ENCODE measurements at places on chromosomes 4 and X. TPM values are rescaled to one million over a fixed set of nuclear protein-coding genes. Genes with fewer than 3 reads are reported as not detected.

GRCh38 chr4:102403116-102403515, 57.8 kb upstream of the SLC39A8 start:
- no peak for DNase-seq

GRCh38 chr4:41466249-41466648, 71.7 kb upstream of the LIMCH1 start:
- DNase-seq = no peak

DNA sequence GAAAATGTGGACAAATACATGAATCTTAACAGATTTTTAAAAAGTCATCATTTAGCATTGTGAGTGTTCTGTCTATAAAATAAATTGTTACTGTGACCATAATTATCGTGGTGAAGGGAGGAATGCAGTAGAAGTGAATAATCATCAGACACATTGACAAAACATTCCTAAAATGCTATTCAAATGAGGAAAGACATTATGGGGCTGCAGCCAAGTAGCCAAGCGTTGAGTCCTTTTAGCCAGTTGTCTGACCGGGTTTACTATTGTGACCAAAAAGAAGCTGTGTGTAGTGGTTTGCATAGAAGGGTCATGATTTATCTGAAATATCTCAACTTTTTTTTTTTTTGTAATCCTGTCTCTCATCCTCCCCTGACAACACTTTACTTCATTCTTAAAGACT, 19.5 kb downstream of the WWC2 start:
- DNase-seq = no peak

Gene NHSL2
- 8.0 TPM for polyA plus RNA-seq

- no peak for DNase-seq
Measured at GRCh38 chrX:140949233-140949632, 53.2 kb upstream of the SPANXB1 start.

Gene PLP1
- polyA plus RNA-seq = 20.4 TPM

DNA sequence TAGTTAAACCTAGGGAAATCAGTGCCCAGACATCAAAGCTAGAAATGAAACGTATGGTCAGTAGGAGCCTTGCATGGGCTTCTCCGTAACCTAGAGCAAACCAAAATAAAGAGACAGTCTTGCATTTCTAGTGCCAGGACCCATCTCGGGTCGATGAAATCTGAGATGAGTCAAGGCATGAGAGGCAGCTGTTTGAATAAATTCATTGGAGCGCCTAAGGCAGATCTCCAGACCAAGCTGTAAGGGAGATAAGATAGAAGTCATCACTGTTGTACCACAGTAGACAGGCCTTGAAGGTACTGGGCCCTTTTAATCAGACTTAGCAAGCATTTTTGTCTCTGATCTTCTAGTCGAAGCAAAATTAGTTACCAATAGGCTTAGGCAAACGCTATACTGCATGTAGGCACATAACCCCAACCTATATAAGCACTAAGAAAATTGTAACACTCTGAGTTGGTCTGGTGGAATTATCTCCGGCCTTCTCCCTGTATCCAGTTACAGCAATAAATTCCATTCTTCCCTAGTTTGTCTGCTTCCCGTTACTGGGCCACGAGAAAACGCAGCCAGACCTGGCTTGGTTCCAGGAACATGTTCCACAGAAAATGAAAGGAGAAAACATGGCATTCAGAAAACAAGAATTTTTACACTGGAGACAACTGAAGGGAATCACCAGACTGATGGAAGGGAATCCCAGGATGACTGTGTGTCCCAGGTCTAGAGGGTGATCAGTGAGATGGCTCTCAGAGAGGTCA, 21.1 kb upstream of the PAPSS1 start:
- DNase-seq = no peak

Gene EXOC1L
- polyA plus RNA-seq = not detected

DNA sequence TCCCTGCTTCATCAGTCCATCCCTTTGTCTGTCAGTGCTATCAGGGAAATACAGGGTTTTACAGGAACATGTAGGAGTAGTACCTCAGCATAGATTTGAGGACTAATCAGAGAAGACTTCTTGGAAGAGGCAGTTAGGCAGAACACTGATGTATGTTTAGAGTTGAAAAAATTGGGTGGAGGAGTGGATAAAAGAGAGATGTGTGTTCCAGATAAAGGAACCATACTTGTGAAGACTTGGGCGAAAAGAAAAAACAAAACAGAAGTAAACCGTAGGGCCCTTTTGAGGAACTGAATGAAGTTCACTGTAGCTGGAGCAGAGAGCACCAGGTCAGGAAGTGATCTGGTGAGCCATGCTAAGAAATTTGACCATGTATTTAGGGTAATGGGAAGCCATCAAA, 32.3 kb downstream of the AFF1 start:
- no peak for DNase-seq

Gene DCAF8L2
- polyA plus RNA-seq = 0.03 TPM

Gene MAGEE2
- 0.97 TPM for polyA plus RNA-seq

DNA sequence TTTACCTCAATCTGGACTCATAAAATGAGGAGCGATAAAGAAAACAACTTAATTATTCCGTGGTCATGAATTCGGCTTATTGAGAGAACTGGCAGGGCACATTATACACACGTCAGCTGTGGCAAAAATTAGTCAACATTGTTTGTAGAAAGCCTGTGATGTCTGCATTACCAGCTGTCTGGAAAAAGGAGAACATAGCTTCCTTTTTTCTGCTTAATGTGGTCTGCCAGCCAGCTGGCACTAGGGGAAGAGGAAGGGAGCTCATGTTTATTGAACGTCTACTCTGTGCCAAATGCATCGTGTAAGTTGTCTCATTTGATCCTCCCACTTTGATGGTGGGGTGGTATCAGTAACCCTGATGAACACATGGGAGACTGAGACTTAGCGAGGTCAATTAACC, 367.6 kb downstream of the ARHGAP24 start:
- DNase-seq = no peak

DNA sequence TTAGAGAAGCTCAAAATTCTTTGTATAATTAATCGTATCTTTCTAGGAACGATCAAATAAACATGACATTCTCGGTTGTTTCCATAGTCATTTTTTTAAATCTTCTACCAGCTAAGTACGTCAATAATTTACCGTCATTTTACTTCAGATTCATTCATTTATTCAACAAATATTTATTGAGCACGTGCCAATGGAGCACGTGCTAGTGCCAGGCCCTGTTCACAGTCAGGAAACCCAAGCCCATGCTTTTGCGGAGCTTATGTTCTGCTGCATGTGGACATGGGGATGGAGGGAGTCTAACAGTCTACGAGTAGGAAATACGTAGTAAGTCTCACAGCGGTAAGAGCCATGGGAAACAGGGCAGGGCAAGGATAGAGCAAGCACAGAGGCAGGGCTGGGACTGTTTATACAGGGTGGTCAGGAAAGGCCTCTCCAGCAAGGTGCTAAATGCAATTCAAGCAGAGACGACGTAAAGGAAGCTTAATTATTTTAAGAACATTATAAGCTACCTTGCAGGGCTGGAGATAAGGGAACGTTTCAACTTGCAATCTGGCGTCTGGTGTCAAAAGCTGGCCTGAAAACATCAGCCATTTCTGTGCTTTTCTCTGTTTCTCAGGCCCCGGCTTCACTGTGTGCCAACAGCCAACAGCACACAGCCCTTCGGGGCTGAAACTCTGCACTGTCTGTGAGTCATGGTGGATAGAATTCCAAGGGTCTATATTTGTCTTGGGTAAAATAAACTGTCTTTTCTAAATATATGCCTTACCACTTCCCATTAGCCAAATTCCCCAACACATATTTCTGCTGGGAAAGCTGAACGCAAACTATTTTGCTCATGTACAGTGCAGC, 517.1 kb upstream of the ZFP42 start:
- DNase-seq = no peak

- no peak for DNase-seq
Measured at GRCh38 chr4:5955856-5956255, 62.4 kb downstream of the C4orf50 start.

DNA sequence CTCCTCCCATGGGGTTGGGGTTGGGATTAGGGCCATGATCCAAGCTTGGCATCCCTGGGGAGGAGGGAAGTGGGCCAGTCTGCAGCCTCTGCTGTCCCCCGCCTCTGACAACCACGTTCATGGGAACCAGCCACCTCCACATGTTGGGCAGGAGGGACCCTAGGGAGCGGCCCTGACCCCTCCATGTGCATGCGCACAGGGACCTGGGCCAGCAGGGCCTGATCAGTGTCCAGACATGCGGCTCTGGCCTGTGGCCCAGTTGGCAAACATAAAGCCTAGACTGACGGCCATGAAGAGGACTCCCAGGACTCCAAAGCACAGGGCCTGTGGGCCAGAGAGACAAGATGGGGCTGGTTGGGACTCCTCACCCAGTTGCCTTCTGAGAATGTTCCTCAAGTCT, 11.3 kb downstream of the SLC38A5 start:
- DNase-seq = no peak

Gene GASK1B
- polyA plus RNA-seq = 42.7 TPM

Gene PLXNA3
- 50.1 TPM for polyA plus RNA-seq

Gene GAGE13
- not detected for polyA plus RNA-seq

- no peak for DNase-seq
Measured at GRCh38 chr4:126752126-126752525, 880.6 kb upstream of the INTU start.

Gene FMR1NB
- polyA plus RNA-seq = 0.05 TPM

DNA sequence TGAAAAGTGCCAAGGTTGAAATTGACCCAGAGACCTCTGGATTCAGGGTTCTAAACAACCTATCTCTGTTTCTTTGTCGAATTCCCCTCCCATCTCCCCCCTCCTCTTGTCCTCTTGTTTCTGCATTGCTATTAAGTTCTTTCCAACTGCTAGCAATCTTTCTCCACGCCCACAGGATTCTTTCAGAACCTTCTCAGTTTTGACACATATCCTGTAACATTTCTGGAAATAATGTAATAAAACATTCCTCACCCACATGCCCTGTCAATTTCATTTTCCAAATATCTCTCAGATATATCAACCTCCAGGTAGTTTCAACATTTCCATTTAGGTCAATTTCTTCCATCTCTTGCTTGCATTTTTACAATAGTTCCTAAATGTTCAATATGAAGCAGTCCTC, 1105.9 kb downstream of the ARAP2 start:
- DNase-seq = no peak

Gene GYPE
- polyA plus RNA-seq = 2.9 TPM

DNA sequence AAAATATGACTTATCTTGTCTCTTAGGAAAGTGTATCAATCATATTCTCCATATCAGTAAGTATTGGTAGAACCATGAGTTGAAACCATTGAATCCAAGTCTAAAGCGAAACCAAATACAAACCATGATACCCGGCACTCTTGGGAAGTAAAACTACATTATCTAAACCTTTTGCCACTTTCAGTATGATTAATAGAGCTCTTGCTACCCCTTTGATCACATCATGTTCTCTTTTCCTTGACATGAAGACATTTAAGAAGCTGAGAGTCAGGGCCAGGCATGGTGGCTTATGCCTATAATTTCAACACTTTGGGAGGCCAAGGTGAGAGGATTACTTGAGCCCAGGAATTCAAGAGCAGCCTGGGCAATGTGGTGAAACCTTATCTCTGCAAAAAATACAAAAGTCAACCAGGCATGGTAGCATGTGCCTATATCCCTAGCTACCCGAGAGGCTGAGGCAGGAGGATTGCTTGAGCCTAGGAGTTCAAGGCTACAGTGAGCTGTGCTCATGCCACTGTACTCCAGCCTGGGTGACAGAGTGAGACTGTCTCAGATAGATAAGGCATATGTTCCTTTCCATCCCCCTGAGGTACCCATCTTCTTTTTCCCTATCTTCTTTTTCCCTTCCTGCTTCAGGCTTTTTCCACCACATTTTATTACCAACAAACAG, 45.4 kb downstream of the CEP135 start:
- DNase-seq = no peak

GRCh38 chr4:94345969-94346368, 3.3 kb upstream of the HPGDS start:
- no peak for DNase-seq

DNA sequence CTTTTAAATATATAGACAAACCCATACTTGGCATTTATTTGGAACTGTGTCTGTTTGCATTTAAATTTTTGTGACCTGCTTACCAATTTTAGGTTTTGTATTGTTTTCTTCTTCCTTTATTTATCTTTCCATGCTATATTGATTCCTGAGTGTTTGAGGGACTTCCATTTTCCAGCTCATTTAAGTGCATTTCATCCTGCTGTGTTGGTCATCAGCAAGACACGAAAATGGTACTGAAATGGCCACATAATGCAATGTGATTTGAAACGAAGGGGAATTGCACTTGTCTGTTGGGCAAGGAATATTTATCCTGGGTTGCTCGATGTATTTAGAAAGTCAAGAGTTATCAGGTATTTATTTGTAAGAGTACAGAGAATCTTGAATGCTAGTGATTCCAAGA, 524.3 kb upstream of the MAGEB2 start:
- DNase-seq = no peak

GRCh38 chr4:88211473-88212252, 53.2 kb upstream of the ABCG2 start:
- peak; percentile 33 for DNase-seq

Gene TMA16
- polyA plus RNA-seq = 33.4 TPM

GRCh38 chr4:7014815-7015214, 28.4 kb upstream of the TADA2B start:
- no peak for DNase-seq

DNA sequence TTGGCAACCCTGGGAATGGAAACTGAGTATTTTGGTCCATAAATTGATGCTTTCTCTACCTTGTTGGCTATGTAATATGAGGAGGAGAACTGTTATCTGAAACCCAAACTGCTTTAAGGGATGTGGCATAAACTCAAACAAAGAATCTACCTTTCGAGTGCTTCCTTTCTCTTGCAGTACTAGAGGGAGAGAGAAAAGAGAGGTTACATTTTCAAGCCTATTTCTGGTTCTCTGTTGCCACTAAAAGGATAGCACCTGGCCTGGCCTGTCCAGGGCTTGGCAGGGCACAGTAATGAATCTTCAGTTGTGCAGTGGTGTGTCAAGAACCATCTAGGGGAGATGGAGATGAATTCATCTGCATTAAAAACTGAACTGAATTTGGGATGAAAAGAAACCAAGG, 308.6 kb downstream of the PTTG2 start:
- DNase-seq = no peak

Gene BMP15
- polyA plus RNA-seq = not detected

- no peak for DNase-seq
Measured at GRCh38 chr4:169993531-169993930, 32.7 kb downstream of the MFAP3L start.

GRCh38 chr4:55673424-55673823, 37.3 kb upstream of the NMU start:
- no peak for DNase-seq

- no peak for DNase-seq
Measured at GRCh38 chr4:107890779-107891178, 40.6 kb upstream of the CYP2U1 start.

Measured in right renal pelvis (tissue), 4 donors.